Cortex of kidney (tissue), 1 donor: ENCODE measurements at places on chromosomes 7 and 10.

GRCh38 chr10:59655309-59655708, 54.3 kb downstream of the SLC16A9 start:
- no peak for DNase-seq

DNA sequence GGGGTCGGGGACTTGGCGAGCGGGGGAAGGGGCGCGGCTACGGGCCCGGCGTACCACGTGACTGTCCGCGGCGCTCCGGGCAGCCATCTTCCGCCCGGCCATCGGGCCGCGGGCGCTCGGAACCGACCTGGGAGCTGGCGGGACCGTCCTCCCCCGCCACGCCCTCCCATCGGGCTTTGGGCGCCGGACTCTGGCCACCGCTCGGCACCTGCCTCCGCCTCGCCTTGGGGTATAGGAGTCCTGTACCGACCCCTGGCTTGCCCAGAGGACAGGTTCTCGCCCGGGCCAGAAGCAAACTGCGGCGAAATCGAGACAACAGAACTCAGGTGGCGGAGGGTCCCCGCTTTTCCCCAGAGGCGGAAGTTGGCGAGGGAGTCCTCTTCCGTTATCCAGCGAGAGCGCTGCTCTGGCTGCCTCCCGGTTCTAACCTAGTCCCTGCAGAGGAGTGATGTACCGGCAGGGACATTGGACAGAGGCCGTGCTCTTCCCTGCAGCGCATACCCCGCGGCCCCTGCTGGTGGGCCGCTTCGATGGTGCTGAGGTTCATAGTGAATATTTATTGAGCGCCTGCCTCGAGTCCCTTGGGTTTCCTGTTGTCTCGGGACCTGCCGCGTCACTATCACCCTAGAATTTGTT, 1.2 kb upstream of the SGMS1 start:
- DNase-seq, result no peak

DNA sequence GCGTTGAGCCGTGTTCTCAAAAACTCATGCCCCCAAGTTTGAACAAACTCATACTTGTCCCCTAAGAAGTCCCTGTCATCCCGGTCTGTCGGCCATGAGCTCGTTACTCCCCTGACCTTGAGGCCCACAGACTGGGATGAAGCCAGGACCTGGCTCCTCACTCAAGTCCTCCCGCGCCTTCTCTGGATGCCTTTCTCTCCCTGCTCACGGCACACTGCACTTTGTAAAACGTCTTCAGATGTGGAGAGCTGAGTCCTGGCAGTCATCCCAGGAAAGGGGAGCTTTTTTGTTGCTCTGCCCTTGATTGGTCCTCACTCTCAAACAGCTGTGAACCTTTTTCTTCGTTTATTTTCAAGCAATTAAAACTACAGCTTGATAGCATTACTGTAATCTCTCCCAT, 110.8 kb downstream of the JAZF1 start:
- no peak for DNase-seq

DNA sequence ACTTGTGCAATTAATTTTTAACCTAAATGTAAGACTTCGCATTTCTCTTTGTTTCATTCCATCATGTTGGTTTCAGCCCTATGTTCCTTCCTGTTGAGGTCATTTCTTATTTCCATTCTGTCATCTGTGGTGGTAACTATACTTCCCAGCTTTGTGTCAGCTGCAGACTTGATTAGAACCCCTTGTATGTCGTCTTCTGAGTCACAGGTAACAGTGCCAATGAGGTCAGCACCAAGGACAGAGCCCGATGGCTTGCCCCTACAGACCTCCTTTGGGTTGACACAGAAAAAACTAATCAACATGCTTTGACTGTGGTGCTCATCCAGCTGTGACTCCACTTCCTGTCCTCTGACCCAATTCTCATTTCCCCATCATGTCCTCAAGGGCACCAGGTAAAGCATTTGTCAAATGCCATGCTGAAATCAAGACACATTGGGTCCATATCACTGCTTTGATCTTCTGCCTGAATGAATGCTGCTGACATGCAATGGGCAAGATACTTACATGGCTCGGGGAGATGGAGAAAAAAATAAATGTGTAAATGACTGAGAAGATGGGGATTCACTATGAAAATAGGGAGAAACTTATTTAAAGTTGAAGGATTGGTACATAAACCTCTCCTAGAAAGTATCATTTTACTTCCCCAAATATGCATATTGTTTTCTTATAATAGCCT, 25.6 kb upstream of the CRTAC1 start:
- DNase-seq, result no peak

DNA sequence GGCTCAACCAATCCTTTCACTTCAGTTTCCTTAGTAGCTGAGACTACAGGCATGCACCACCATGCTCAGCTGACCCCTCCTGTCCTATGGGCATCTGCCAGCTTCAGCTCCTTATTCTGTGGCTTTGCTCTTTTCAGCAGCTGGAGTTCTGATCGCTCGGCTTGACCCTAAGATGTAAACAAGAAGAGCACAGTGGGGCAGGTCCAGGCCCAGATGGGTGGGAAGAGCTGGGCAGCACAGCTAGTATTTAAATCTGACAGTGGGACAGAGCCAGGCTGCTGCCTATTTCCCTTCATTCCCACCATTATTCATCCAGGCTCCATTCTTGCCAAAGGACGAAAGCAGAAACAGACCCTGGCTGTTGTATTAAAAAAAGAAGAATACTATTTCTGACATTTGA, 494.9 kb upstream of the PODXL start:
- DNase-seq, result no peak
